ENCODE measurements at places on chromosomes 2 and 18. TPM values are rescaled to one million over a fixed set of nuclear protein-coding genes. Genes with fewer than 3 reads are reported as not detected.

DNA sequence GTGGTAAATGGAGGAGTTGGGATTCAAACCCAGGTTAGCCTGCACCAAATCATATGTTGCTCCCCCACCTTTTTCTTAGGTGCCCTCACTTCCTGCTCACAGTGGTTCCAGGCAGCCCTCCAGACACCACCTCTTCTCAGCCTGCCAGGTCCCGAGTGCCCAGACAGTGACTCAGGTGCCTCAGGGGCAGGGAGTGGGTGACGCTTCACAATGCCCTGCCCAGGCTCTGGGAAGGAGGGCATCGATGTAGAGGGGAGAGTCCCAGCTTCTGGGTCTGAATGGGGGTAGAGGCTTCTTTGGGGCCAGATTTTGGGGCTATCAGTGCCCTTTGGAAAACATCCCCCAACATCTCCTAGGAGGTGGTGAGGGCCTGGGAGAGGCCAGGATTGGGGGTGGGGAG lies 5.2 kb upstream of the DNAJB2 start:
- DNase-seq, result no peak
- no peaks in the 10 kb centered on the region for H3K36me3 ChIP-seq
- H3K27me3 ChIP-seq, result no peaks in the 10 kb centered on the region

GRCh38 chr2:20430035-20430434 lies 16.8 kb upstream of the RHOB start:
- H3K4me3 ChIP-seq, result peak overlapping the region; percentile 1
- H3K27me3 ChIP-seq, result peaks cover 18% of the 10 kb centered on the region
- H3K36me3 ChIP-seq, result no peaks in the 10 kb centered on the region

- H3K4me1 ChIP-seq, result no peaks in the 10 kb centered on the region
- H3K27me3 ChIP-seq, result no peaks in the 10 kb centered on the region
- no peak overlapping the region for H3K27ac ChIP-seq
- no peaks in the 10 kb centered on the region for H3K36me3 ChIP-seq
These were observed 33.7 kb downstream of the SFT2D3 start for GRCh38 chr2:127735044-127735443.

GRCh38 chr18:777021-777420 lies 35.0 kb downstream of the YES1 start:
- H3K27me3 ChIP-seq, result peaks cover 25% of the 10 kb centered on the region
- no peak overlapping the region for H3K4me3 ChIP-seq
- H3K4me1 ChIP-seq, result no peaks in the 10 kb centered on the region
- no peaks in the 10 kb centered on the region for H3K36me3 ChIP-seq
- DNase-seq, result no peak

Gene C18orf54
- 2.3 TPM for polyA plus RNA-seq

All from naive B cell (primary cell).